ENCODE measurements at places on chromosomes 3 and 15. TPM values are rescaled to one million over a fixed set of nuclear protein-coding genes. Genes with fewer than 3 reads are reported as not detected.
A peak's percentile ranks its signal among the peaks of the same experiment; 100 is the strongest.

Gene TNIK
- total RNA-seq = 7.6 TPM

Gene CACNA1D
- 0.29 TPM for total RNA-seq

Gene KCNH8
- not detected for total RNA-seq

GRCh38 chr3:39671600-39671999 lies 137.8 kb upstream of the MYRIP start:
- DNase-seq = no peak

GRCh38 chr15:90037511-90037860 lies 36.4 kb downstream of the ZNF710 start:
- peak; percentile 95 for DNase-seq

DNA sequence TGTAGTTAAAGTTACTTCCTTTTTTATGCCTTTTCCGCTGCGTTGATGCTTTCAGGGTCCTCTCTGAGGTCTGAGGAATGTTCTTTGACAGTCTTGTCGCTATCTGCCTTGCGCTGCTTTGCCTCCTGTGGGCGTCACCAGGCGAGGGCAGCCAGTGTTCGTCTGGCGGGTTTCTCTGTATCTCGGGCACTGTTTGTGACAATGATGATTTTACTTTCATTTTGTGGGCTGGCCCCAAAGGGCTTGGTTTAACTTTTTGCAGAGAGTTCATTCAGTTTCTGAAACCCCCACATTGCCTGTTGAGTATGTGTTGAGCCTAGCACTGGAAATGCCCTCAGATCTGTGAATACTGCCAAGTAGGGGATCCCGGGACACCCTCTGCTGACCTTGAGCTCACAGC lies 24.6 kb upstream of the SACM1L start:
- DNase-seq = no peak

Measured in osteoblast (primary cell).